ENCODE measurements at places on chromosomes 2 and 18. TPM values are rescaled to one million over a fixed set of nuclear protein-coding genes. Genes with fewer than 3 reads are reported as not detected.

DNA sequence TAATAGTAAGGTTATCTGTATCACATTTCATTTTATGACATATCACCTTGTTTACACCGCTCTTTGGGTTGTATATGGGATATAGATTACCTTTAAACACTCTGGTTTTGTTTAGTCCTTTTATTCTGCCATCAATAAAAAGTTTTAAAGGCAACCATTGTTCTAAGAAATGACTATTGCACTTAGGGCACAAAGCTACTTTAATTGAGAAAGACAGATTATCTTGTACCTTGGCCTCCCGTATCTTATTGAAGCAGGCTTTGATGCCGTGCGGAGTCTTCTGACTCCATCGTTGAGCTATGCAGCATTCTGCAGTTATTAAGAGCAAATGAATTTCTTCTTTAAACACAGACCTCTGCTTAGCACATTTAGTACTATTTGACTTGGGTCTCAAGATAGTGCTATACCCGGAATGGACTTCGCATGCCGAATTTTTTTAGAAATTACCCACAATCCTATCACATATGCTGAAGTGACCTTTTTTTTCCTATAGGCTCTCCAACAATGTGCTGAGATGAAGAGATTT lies 16.7 kb downstream of the PKDCC start:
- H3K4me1 ChIP-seq: no peaks in the 10 kb centered on the region
- H3K27ac ChIP-seq: no peak overlapping the region
- H3K36me3 ChIP-seq: no peaks in the 10 kb centered on the region
- H3K27me3 ChIP-seq: peaks cover 14% of the 10 kb centered on the region
- no peak for DNase-seq

- no peak for DNase-seq
- no peaks in the 10 kb centered on the region for H3K36me3 ChIP-seq
- H3K27ac ChIP-seq: no peak overlapping the region
- H3K4me1 ChIP-seq: no peaks in the 10 kb centered on the region
- H3K4me3 ChIP-seq: no peak overlapping the region
These were observed 635.9 kb downstream of the SLC4A3 start for GRCh38 chr2:220263300-220263699.

GRCh38 chr2:239574054-239574433 lies 173.2 kb upstream of the HDAC4 start:
- H3K27ac ChIP-seq: no peak overlapping the region
- no peak for DNase-seq
- no peak overlapping the region for H3K4me3 ChIP-seq
- H3K36me3 ChIP-seq: no peaks in the 10 kb centered on the region

DNA sequence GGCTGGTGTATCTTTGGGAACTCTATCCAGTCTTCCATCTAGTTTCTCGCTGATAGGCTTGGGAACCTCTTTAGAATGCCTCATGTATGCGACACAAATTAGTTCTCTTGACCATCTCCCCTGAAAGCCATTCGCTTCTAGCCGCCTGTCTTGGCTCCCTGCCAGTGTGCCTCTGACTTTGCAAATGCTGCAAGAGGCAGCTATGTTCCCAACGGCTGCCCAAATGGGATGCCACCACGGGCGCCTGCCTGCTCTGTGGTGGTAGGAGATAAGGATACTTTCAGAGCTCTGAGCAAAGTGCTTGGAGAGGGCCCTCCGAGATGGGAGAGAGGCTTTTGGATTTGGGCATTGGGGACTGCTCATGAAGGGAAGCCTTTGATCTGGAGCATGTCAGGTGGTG lies 77.7 kb upstream of the IGFBP5 start:
- no peak overlapping the region for H3K27ac ChIP-seq
- peaks cover 9% of the 10 kb centered on the region for H3K27me3 ChIP-seq
- no peak for DNase-seq
- no peak overlapping the region for H3K4me3 ChIP-seq
- no peaks in the 10 kb centered on the region for H3K4me1 ChIP-seq

DNA sequence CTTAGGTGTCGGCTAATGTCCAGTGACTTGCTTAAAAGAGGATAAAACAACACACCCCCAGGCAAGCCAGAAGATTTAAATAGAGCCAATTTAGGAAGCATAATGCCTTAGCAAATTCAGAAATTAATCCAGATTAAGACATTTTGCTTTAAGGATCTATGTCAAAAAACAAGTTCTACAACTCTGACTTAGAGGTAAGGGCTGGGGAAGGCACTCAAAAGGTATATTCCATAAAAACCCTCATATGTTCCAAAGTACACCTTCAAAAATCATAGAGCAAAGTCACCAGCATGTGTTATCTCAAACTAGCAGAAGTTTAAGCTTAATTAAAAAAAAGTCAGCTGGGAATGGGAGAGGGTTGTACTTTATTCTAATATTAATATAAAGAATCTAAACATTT lies 206.4 kb downstream of the NOL4 start:
- H3K4me1 ChIP-seq: no peaks in the 10 kb centered on the region
- H3K36me3 ChIP-seq: no peaks in the 10 kb centered on the region
- no peak overlapping the region for H3K27ac ChIP-seq
- no peak for DNase-seq
- no peak overlapping the region for H3K4me3 ChIP-seq

DNA sequence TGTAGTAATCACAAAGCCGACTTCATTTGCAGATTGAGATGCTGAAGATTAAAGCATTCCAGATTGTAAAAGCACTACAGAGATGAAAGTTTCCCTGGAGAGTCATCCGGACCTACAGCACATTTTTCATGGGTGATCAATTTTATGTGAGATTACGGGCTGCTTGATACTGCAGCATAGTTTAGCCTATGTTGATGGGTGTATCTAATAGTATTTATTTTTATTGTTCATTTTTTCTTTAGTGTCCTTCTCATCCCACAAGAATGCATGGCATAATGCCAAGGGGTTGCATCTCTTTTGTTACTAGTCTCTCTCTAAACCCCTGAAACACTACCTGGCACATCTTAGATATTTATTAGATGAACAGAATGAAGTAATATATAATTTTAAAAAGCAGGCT lies 240.4 kb downstream of the MBD2 start:
- no peak for DNase-seq
- H3K4me1 ChIP-seq: no peaks in the 10 kb centered on the region
- no peak overlapping the region for H3K27ac ChIP-seq
- H3K27me3 ChIP-seq: no peaks in the 10 kb centered on the region
- H3K36me3 ChIP-seq: no peaks in the 10 kb centered on the region
- H3K4me3 ChIP-seq: no peak overlapping the region

- no peak overlapping the region for H3K4me3 ChIP-seq
- peaks cover 93% of the 10 kb centered on the region for H3K36me3 ChIP-seq
- peak overlapping the region; percentile 99 for H3K27ac ChIP-seq
- no peaks in the 10 kb centered on the region for H3K27me3 ChIP-seq
- DNase-seq: no peak
These were observed 12.6 kb downstream of the ITPRID2 start for GRCh38 chr2:181904022-181904632.

Gene PDE1A
- 0.12 TPM for total RNA-seq

- H3K4me3 ChIP-seq: no peak overlapping the region
- H3K4me1 ChIP-seq: peaks cover 8% of the 10 kb centered on the region
- H3K36me3 ChIP-seq: no peaks in the 10 kb centered on the region
- H3K27me3 ChIP-seq: no peaks in the 10 kb centered on the region
These were observed 19.4 kb upstream of the TMEM178A start for GRCh38 chr2:39646267-39646666.

DNA sequence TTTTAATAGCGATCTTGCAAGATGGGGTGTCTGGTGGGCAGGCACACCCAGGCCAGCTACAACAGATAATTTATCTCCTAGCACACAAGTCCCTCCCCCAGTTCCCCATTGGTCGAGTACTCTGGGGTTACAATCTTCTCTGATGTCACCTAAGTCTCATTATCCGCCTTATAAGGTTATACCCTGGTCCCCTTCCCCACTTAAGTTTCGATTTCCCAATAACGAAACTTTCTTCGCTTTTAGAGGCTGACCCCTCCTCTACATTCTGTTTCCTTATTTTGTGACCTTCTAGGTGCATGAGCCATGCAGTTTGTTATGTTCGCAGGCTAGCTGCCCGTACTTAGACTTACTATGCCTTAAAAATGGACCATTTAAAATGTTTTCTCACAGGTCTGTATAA lies 180.1 kb downstream of the CAPN13 start:
- H3K4me3 ChIP-seq: no peak overlapping the region
- no peaks in the 10 kb centered on the region for H3K36me3 ChIP-seq
- no peaks in the 10 kb centered on the region for H3K4me1 ChIP-seq
- DNase-seq: no peak
- H3K27ac ChIP-seq: no peak overlapping the region

Gene UGT1A8
- not detected for total RNA-seq

DNA sequence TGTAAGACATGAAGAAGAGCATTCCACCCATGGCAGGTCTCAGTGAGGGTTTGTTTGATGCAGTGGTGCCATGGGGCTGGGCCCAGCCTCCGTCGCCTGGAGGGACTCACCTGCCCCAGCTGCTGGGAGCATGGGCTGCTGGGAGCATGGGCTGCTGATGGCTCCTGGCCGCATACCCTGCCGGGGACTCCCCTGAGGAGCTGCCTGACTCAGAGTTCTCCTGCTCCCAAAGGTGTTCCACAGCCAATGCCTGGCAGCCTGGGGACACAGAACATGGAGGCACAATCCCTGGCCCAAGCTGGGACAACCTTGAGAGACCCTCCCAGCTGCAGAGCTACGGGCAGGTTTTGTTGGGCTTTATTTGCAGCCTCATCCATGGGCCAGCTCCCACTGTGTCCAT lies 108.4 kb downstream of the COPS8 start:
- H3K4me1 ChIP-seq: peaks cover 9% of the 10 kb centered on the region
- H3K36me3 ChIP-seq: no peaks in the 10 kb centered on the region
- peaks cover 7% of the 10 kb centered on the region for H3K27me3 ChIP-seq
- no peak for DNase-seq

DNA sequence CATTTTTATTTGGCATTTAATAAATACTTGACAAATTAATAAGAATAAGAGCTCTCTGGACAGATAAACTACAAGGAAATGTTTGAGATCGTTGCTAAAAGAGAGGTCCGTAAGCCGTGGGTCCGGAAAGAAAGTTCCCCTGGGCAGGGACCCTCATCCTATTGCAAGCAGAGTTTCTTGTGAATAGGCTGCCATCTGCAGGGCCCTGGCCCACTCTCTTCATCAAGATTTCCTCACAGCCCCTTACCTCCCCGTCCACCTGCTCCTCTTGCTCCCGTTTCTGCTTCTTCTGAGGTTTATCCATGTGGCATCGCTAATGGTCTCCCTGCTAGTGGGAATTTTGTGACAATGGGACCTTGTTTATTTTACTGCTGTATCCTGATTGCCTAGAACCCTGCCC lies 30.1 kb upstream of the MC5R start:
- H3K4me1 ChIP-seq: peaks cover 12% of the 10 kb centered on the region
- no peaks in the 10 kb centered on the region for H3K27me3 ChIP-seq
- no peaks in the 10 kb centered on the region for H3K36me3 ChIP-seq
- no peak for DNase-seq

- no peaks in the 10 kb centered on the region for H3K36me3 ChIP-seq
- no peaks in the 10 kb centered on the region for H3K27me3 ChIP-seq
- H3K27ac ChIP-seq: no peak overlapping the region
- H3K4me1 ChIP-seq: peaks cover 2% of the 10 kb centered on the region
- no peak for DNase-seq
These were observed 33.5 kb downstream of the SOWAHC start for GRCh38 chr2:109647636-109648035.

- DNase-seq: no peak
- H3K27me3 ChIP-seq: no peaks in the 10 kb centered on the region
- no peak overlapping the region for H3K4me3 ChIP-seq
- H3K27ac ChIP-seq: no peak overlapping the region
These were observed 46.9 kb downstream of the TFCP2L1 start for GRCh38 chr2:121237980-121238665.

- no peaks in the 10 kb centered on the region for H3K36me3 ChIP-seq
- no peak overlapping the region for H3K27ac ChIP-seq
- DNase-seq: no peak
- no peaks in the 10 kb centered on the region for H3K27me3 ChIP-seq
- peaks cover 12% of the 10 kb centered on the region for H3K4me1 ChIP-seq
These were observed 14.0 kb downstream of the RAMP1 start for GRCh38 chr2:237873421-237873831.

Gene SERPINB3
- not detected for total RNA-seq

Gene ASB3
- 17.3 TPM for total RNA-seq

Gene STARD6
- not detected for total RNA-seq

Gene BMP10
- total RNA-seq: not detected

- H3K36me3 ChIP-seq: no peaks in the 10 kb centered on the region
- no peak overlapping the region for H3K4me3 ChIP-seq
- DNase-seq: no peak
- H3K27me3 ChIP-seq: no peaks in the 10 kb centered on the region
These were observed 808.2 kb downstream of the SUCLG1 start for GRCh38 chr2:83650898-83651297.

Gene KRTCAP3
- 65.7 TPM for total RNA-seq

DNA sequence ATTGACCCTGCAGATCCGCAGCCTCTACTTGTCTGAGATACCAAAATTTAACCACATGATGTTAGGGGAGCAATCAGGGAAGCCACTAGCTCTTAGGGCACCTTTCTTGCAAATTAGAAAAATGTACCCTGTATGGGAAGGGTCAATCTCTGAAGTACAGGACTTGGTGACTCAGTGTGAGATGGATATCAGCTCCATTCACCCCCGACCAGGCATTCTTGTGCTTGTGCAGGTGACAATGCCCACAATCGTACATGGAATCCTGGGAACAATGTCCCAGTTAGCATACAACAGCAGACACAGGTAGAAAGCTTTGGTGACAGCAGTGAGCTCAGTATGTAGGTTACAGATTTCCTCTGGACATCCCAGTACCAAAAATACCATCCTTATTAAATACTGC lies 137.7 kb upstream of the ITGB6 start:
- no peak for DNase-seq
- no peaks in the 10 kb centered on the region for H3K36me3 ChIP-seq
- H3K27ac ChIP-seq: no peak overlapping the region

Gene DCDC2C
- not detected for total RNA-seq

Gene MAP3K2
- 44.5 TPM for total RNA-seq

- no peaks in the 10 kb centered on the region for H3K4me1 ChIP-seq
- no peak for DNase-seq
- H3K27me3 ChIP-seq: no peaks in the 10 kb centered on the region
- no peak within 1 kb of the TSS for H3K4me3 ChIP-seq
- H3K36me3 ChIP-seq: no peaks in the 10 kb centered on the region
These were observed at the start of gene TNFAIP6 for GRCh38 chr2:151357359-151357758. TSS of gene TNFAIP6 (plus strand) at chr2:151357592. CDS start at chr2:151357667, 75 bp downstream.

Data from HCT116 (cell line).